ENCODE measurements at places on chromosomes 3 and 15.

DNA sequence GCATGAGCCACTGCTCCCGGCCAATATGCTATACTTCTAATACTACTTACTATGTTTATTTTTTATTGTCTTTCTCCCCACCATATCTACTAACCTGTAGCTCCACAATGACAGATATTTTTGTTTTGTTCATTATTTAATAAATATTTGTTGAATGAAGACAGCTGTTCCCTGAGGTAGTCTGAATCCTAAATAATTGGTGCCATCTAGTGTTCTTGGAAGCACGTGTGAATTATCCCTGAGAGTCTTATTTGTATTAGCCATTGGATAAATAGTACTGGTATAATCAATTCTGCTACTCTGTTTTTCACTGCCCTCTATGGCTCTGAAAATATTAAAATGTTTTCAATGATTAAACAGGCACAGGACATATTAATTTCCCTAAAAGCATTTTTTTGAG is 5.6 kb upstream of the APPL1 start:
- peak; percentile 7 for DNase-seq

DNA sequence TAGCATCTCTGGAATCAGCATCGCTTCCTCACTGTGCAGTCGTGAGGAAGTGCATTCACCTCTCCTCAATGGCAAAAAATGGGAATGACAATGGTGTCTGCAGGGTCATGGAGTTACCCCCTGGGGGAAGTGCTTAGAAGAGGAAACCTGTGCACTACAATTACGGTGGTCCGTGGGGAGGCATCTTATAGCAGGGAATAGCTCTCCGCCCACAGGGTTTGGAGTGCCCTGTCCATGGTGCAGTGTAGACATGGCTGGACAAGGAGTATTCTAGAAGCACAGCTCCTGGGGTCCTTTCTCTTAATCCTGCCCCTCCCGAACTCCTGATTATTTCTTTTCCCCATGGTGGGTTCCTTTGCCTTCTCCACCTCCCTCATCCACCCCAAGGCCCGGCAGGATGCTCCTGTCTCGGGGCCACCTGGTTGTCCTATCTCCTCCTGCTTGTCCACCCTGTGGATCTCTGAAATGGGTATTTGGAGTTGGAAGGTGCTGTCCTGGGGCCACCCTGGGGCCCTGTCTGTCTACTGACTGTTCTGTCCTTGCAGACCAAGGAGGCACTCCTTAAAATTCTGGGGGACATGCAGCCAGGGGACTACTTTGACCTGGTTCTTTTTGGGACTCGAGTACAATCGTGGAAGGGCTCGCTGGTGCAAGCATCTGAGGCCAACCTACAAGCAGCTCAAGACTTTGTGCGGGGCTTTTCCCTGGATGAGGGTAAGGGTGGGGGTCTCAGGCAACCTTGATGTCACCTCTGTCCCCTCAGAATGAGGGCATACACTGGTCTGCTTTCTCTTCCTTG is 5.2 kb downstream of the ITIH1 start:
- DNase-seq: no peak

GRCh38 chr3:54202054-54202453 is 79.7 kb downstream of the CACNA2D3 start:
- DNase-seq: no peak

DNA sequence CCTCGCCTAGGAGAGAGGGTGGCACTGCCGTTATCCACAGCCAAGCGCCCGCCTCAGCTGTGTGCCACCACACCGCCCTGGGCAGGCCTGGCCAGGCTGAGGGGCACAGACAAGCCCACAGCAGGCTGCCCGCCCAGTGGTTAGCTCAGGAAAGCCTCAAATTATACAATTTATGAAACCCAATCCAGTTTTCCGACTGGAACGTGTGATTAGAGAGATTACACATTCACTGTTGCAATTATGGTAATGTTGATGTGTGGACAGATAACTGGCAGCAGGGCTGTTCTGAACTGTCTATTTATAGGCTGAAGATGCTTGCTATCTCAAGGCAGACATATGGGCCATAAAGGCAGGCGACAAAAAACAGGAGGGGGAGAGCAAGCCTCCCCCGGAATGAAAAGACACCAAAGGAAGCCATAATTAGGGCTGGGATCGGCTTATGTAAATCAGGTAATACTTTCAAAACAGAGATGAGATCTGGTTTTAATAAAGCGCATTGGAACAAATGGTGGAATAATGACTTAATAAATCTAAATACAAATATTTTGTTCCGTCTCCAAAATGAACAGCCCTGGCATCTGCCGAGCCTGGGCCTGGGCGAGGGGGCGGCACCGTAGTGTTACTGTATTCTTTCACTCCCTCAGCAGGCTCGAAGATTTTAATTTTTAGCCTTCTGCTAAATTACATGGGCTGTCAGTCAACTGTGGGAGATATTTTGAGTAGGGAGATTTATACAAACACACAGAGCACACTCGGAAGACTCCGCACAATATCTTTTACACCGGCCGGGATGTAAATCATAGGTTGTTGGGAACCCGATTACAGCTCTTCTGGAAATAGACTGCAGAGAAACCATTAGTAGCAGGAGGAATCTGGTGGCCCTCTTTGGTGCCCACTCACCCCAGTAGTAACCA is 103.1 kb upstream of the TLE3 start:
- peak; percentile 55 for DNase-seq

- DNase-seq: no peak
Observed at GRCh38 chr3:50816894-50817293, 142.2 kb downstream of the DOCK3 start.

- DNase-seq: peak; percentile 53
Observed at GRCh38 chr3:138686771-138687221, 78.2 kb downstream of the FAIM start.

DNA sequence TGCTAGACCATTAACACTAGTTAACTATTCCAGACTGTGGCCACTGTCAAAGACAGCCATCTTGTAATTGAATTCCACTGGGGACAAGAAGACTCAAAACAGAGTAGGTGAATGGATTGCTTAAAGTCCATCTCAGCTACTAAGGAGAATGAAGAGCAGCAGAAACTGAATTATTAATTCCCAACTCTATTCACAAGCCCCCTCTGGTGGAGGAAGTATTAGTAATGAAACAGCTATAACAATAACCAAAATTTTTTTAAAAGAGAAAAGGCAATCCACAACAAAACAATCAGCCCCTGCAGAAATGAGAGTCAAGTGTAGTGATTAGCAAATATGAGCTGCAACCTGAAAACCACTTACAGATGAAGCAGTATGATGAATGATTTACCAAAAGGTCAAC is 302.8 kb downstream of the FHIT start:
- peak; percentile 3 for DNase-seq

DNA sequence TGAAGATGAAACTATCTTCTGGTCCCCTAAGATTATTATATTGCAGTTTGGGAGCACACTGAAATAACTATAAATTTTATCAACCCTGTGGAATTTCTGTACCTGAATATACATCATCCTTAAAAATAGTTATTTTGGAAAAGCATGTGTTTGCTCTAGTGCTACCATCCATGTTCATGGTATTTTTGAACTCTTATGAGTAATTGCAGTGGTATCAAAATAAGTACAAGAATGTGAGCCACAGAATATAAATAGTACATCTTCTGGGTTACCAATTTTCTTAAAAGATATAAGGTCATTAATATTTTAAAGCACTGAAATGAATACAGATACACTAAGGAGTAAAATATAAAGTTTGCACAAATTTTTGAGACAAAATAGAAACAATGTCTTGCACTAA is 206.5 kb downstream of the CBLB start:
- no peak for DNase-seq

- DNase-seq: no peak
Observed at GRCh38 chr3:183328164-183328563, 75.1 kb downstream of the B3GNT5 start.

DNA sequence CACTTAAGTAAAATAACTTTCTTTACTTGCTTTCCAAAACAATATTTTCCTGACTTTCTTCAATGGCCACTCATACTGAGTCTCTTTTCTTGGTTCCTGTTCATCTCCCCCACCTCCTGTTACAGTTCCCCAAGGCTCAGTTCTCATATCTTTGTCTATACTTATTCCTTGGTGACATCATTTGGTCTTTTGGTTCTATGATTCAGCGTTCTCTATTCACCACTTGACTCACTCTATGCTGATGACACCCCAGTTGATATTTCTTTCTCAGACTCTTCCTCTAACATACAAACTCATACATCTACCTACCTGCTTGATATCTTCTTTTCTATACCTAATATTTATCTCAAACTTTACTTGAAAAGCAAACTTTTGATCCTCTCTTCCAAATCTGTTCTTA is 85.0 kb upstream of the P3H2 start:
- peak; percentile 11 for DNase-seq

DNA sequence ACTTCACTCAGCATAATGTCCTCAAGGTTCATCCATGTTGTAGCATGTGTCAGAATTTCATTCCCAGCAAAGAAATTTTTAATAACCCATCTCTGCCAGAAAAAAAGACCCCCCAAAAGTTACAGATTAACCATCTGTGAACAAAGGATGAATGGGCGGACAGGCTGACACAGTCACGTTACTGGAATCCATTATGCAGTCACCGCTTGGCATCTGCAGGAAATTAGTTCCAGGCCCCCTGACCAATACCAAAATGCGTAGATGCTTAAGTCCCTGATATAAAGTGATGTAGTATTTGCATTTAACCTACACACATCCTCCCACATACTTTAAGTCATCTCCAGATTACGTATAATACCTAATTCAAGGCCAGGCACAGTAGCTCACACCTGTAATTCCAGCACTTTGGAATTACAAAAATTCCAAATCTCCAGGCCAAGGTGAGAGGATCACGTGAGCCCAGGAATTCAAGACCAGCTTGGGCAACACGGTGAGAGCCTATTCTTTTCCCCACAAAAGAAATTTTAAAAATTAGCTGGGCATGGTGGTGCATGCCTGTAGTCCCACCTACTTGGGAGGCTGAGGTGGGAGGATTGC is 1.5 kb upstream of the SLC12A8 start:
- no peak for DNase-seq

- no peak for DNase-seq
Observed at GRCh38 chr3:172223870-172224269, 184.5 kb downstream of the FNDC3B start.

GRCh38 chr3:65919826-65920225 is 118.9 kb downstream of the MAGI1 start:
- DNase-seq: no peak

DNA sequence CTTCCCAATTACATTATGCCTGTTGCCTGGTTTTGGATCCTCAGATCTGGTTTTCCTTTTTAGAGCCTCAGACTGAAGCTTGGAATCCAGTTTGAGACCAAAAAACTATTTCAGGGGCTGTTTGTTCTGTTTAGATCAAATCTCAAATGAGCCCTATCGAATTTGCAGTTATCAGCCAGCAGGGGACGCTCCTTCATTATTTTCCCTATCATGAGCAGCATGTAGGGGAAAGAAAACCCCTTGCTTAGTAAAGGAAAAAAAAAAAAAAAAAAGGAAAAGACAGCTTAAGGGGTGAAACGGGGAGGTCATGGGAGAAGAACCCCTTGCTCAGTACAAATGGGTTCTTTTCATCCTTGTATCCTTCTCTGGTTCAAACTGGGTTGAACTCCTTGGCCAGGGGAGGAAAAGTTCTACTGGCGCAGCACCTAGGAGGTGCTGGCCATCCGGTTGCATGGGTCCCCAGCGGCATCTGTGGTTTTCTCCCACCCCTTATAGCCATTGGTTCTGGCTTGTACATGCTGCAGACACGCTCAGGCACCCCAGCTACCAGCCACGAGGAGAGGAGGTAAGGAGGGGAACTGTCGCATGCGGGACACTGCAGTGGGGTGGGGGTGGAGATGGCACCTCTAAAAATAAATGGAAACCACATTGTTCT is 1375.1 kb upstream of the ALCAM start:
- DNase-seq: peak; percentile 40

- DNase-seq: no peak
Observed at GRCh38 chr15:39919748-39920509, at the start of gene GPR176. TSS of gene GPR176 (minus strand) at chr15:39920266. CDS start at chr15:39920026, 240 bp downstream.

DNA sequence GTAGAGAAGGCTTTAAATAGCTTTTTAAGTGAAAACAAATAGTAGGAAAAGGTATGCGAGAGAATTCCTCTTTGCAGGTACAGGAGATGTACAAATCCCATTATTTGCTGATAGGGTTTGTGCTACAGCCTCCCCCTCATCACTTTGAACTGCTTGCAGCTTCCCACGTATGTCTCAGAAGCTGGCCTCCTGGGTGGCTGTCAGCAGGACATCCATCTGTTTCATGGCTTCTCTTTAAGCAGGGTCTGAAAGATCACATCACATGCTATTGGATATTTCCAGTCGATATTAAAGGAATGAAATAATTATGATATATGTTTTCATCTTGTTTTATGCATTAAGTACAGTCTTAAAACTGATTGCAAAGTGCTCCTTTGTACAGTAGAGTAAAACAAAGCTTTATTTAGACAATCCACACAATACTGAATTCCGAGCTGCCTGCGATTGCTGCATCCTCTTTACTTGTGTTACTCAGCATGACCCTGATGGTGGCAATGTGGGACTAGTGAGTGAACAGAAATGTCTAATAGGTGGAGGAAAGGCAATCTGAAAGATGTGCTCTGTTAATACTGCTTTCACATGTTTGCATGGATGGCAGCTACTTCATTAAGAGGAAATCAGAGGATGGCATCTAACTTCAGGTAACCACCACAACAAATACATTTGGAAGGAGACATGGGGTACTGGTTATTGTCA is 930.6 kb upstream of the SEMA6D start:
- DNase-seq: no peak

DNA sequence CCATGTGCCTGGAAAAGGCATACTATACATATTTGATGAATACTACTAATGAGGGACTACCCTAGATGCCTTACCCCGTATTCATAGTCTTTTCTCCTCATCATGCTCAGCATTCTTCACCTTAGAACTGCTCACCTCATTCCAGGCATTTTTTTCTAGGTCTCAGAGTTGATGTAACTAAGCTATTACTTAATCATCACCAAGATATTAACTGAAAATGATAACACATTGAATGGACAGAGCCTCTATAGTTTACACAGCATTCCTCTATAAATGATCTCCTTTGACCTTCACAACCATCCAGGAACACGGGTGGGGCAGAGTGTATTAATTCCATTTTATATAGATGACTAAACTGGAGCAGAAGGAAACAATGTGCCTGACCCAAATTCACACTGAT is 174.1 kb upstream of the DPH6 start:
- no peak for DNase-seq

- DNase-seq: no peak
Observed at GRCh38 chr15:64521201-64521600, 60.8 kb downstream of the ZNF609 start.

GRCh38 chr3:108552267-108553159 is 36.7 kb downstream of the CIP2A start:
- peak; percentile 48 for DNase-seq

- no peak for DNase-seq
Observed at GRCh38 chr3:186951640-186952552, 21.6 kb downstream of the ST6GAL1 start.

DNA sequence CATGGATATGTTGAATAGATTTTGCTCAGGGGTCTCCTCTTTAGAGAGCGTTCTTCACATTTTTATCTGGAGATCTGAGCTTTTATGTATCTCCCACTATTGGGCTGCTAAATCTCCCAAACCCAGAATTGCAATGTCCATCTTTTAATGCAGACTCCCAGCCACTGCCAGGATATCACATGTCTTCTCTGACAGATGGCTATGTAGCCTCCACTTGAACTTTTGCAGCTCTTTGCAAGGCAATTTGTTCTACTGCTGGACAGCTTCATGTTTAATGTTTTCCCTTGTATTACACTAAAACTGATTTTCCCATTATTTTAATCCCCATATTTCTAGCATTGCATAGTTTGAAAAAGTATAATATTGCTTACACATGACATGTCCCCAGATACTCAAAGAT is 177.2 kb downstream of the LPP start:
- no peak for DNase-seq

- DNase-seq: no peak
Observed at GRCh38 chr3:45792516-45793172, 3.7 kb downstream of the SLC6A20 start.

- peak; percentile 2 for DNase-seq
Observed at GRCh38 chr3:35639254-35640186, at the start of gene ARPP21. TSS of gene ARPP21 (plus strand) at chr3:35639525. CDS start at chr3:35681752, 42,227 bp downstream.

Data from NB4 (cell line).